ENCODE measurements at places on chromosomes 3 and 15.

DNA sequence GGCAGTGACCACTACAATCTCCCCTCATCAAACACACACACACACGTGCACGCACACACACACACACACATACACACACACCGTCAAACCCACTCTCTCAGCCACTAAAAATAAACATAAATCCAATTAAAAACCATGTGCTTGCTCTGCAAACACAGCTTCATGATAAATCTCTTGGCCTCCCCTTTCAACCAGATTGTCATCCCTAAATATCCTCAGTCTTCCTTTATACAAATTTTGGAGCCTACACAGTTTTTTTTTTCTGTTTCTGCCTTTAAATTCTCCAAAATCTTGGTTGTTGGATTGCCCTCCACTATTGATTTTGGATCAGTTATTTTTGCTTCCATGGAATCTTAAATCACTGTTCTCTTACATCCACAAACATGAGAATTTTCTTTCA is 245.6 kb downstream of the SATB1 start:
- no peak for DNase-seq

- no peak for DNase-seq
Observed at GRCh38 chr3:157133434-157134320, 26.3 kb downstream of the CCNL1 start.

GRCh38 chr3:128448491-128448890 is 18.2 kb downstream of the DNAJB8 start:
- DNase-seq: no peak

DNA sequence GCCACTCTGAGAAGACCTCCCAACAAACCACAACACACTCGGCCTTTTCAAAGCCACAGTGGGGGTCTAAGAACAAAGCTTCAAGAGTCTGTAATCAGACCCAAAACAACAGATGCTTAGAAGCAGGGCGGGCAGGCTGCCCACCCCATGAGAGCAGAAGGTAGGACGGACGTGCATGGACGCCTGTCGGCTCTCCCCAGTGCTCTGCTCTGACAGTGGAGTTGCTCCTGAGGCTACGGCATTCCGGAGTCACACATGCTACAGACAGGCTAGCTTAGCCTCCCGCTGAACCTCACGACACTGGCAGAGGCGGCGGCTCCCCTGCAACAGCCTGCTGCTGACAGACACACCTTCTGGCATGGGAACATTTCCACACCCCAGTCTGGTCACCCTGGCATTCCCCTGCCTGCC is 33.5 kb downstream of the SLCO2A1 start:
- DNase-seq: no peak

DNA sequence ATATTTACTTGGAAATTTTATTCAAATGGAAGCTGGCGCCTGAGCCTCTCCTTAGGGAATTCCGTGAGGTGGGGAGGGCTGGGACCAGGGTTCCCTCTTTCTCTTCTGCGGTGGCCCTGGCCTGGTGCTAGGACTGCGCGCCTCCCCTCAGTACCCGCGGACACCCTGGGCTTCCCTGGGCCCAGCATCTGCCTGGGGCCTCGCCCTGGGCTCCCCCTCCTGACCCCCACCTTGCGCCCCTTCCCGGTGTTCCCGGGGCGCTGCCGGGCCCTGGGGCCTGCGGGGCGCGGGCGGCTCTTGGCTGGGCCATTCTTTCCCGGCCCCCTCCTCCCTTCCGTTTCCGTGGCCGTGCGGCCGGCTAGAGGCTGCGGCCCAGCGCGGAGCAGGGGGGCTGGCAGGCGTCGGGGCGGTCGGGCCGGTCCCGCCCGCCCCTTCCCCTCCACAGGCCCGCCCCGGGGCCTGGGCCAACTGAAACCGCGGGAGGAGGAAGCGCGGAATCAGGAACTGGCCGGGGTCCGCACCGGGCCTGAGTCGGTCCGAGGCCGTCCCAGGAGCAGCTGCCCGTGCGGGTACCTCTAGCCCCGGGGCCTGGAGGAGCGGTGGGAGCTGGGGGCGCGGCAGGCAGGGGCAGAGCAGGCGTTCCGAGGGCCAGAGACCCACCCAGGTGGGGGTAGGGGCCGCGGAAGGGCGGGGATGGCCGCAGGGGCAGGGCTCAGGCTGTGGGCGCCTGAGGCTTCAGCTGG is at the start of gene FES:
TSS of gene FES (plus strand) at position 529 of the 743 bp plus-strand sequence. CDS start 542 bp downstream, outside the sequence.
- no peak for DNase-seq

DNA sequence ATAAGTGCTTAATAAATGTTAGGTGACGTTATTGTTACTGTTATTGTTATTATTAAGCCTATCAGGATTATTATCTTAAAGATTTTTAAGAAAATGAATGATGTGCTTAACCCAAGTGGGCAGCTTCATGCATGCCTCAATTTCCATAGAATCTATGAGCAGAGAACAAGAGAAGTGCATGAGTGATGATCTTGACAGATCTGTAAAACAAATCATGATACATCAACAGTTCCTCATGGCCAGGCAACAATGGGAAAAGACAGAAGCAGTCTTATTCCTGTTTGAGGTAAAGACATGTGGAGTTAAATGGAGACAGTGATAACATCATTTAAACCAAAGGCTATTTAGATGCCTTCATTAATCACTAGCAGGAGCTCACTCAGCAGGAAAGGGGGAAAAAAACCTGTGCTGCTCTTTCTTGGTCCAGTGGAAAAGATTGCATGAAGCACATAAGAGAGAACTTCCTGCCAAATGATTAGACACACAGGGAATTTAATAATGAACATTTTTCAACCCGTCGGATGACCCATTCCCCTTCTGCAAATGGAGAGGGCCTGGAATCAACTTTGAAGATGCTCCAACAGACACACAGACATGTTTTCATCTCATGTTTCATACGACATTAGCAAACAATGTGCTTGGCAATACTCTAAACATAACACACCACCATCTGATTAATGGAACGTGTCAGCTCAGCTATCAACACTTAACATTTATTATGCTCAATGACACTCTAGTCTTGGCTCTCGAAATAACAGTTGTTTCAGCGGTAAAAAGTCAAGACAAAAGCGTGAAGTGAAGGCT is 212.2 kb upstream of the LRRN1 start:
- DNase-seq: no peak

GRCh38 chr3:127452321-127452821 is 138.2 kb downstream of the TPRA1 start:
- no peak for DNase-seq

DNA sequence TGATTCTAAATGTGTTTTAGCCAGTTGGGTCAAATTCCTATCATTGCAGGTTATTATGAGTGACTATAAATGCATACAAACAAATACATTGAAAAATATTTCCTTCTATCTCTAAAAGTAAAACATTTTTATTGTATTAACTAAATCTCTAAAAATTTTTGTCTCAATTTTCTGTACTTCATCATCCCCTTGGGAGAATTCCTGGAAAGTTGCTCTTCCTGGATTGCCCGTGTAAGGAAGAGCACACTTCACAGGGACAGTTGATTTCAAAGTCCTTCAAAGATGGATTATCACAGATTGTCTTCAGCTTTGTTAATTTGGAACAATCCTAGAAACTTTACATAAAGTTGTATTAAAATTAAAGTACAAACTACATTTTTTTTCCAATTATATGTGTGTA is 595.6 kb downstream of the ROBO1 start:
- DNase-seq: no peak

GRCh38 chr15:101170568-101171350 is 81.1 kb downstream of the CHSY1 start:
- no peak for DNase-seq

DNA sequence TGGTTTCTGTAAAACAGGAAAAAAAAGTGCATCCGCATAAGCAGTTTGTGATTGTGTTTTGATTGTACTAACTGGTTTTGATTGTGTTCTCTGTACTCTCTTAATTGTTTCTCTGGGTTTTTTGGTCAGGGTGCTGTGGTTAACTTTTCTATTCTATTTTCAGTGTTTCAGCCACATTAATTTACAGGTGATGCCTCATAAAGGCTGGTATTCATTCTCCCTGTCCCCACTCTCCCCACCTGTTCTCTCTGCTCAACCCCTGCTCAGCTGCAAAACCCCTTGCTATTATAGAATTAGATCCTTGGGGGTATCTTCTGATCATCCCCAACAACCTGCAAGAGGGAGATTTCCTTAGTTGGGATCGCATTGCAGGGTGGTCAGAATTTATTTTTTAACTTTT is 285.4 kb upstream of the AZI2 start:
- DNase-seq: no peak

- DNase-seq: peak; percentile 84
Observed at GRCh38 chr3:49104427-49105291, at the start of gene QARS1. TSS of gene QARS1 (minus strand) at chr3:49104757. CDS start at chr3:49104733, 24 bp downstream.

GRCh38 chr3:177249203-177249602 is 51.9 kb upstream of the TBL1XR1 start:
- DNase-seq: no peak

DNA sequence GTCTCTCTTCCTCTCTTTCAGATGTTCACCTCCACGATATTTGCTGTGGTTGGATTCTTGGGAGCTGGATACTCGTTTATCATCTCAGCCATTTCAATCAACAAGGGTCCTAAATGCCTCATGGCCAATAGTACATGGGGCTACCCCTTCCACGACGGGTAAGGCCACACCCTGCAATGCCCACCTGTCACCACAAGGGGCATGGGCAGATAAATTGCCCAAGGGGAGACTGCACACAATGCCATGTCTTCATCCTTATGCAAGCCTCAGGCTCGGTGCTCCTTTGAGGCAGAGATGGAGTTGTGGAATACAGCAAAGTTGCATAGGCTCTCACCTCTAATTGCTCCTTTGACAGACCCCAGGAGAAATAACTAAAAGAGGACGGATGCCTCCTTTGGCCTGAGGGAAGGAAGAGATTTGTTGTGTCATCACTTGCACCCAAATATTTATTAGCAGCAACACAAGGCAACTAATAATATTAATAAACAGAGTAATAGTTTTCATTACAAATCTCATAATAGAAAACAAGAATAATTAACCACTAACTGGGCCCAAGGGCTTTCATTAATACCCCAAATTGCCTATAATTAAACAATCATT is 13.2 kb downstream of the TM4SF4 start:
- no peak for DNase-seq

DNA sequence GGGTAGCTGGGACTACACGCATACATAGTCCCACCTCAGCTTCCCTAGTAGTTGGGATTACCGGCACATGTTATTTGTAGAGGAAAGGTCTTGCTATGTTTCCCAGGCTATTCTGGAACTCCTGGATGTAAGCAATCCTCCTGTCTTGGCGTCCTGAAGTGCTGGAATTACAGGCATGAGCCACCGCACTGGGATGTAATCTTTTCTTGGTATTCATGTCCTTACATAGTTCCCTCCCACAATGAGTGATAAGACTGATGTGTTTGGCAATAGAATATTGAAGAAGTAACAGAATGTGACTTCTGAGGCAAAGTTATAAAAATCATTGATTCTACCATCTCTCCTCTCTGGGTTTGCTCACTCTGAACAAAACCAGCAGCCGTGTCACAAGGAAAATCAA is 22.7 kb upstream of the ALCAM start:
- DNase-seq: no peak

DNA sequence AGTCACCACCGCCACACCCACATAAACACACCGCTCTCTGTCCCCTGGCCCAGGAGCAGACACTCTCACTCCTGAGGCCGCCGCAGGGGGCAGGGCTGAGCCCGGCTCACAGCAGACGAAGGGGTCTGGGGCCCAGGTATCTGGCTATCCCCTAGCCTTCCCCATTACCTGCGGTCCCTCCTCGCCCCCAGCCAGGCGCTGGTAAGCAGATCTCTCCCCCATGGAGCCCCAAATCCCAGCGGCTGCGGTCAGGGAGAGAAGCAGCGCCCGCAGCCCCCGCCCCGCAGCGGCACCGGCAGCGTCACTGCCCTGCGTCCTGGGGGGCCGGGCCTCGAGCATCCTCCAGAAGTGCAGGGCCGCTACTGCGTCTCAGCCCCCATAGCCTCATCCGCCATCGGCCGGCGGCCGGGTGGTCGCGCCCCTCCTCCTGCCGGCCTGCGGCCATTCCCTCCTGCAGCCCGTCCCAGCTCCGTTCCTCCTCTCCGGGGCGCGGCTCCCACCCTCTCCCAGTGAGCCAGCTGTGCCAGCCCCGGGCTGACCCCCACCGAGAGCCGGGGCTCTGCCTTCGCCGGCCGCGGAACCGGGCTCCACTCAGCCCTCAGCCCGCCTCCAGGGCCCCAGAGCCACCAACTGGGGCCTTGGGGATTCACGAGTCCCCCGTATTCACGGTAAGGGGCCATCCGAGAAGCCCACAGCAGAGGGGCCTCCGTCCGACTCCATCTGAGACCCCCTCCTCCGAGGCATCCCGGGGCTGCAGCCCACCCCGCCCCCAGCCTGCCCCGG is 13.1 kb downstream of the TNK2 start:
- peak; percentile 62 for DNase-seq

DNA sequence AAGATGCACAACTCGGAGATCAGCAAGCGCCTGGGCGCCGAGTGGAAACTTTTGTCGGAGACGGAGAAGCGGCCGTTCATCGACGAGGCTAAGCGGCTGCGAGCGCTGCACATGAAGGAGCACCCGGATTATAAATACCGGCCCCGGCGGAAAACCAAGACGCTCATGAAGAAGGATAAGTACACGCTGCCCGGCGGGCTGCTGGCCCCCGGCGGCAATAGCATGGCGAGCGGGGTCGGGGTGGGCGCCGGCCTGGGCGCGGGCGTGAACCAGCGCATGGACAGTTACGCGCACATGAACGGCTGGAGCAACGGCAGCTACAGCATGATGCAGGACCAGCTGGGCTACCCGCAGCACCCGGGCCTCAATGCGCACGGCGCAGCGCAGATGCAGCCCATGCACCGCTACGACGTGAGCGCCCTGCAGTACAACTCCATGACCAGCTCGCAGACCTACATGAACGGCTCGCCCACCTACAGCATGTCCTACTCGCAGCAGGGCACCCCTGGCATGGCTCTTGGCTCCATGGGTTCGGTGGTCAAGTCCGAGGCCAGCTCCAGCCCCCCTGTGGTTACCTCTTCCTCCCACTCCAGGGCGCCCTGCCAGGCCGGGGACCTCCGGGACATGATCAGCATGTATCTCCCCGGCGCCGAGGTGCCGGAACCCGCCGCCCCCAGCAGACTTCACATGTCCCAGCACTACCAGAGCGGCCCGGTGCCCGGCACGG is 991 bp downstream of the SOX2 start:
- DNase-seq: no peak

GRCh38 chr3:45026957-45027356 is 854 bp downstream of the CLEC3B start:
- no peak for DNase-seq

GRCh38 chr3:155131104-155131503 is 51.0 kb downstream of the MME start:
- DNase-seq: no peak

DNA sequence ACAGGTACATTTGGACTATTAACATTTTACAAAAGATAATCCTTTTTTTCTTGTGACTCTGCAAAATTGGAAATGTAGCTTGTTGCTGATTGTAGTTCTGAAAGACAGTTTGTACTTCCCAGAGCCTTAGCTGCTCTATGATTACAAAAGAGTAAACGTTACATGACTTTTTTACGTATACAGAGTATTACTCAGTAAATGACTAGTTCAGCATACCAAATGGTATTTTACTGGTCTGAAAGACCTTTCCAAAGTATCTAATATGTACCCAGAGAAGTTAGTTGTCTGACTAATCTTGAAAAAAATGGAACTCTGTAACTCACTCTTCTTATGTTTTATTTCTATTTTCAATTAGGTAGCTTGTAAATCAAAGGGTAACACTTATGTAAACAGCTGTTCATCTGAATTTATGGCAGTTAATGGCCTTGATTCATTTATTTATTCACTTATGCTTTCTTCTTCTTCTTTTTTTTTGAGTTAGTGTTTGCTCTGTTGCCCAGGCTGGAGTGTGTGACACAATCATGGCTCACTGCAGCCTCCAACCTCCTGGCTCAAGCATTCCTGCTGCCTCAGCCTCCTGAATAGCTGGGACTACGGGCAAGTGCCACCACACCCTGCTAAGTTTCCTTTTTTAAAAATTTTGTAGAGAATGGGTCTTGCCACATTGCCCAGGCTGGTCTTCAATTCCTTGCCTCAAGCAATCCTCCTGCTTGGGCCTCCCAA is 151.7 kb downstream of the C3orf38 start:
- DNase-seq: no peak

Measured in hypothalamus (tissue), 51 donors.